ENCODE measurements at places on chromosomes 16 and 17.

GRCh38 chr17:75524970-75525805 is at the start of gene LLGL2:
TSS of gene LLGL2 (plus strand) at chr17:75525697. CDS start at chr17:75543427, 17,730 bp downstream.
- DNase-seq: peak; percentile 94

DNA sequence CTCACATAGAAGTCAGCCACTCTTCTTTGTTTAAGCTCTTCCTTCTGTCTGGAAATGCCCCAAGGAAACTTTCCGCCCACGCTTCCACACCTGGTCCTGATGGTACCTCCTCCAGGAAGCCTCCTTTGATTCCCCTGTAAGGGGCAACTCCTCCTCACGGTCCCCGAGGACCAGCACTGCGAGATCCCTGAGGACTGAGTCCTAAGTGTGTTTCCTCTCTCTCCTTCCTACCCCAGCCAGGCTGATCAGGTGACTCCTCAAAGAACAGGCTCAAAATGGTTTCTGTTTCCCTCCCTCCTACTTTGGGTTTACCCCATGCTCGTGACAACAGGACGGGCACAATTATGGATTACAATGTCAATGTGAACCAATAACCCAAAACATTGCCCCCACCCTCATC is 63.0 kb upstream of the MED9 start:
- no peak for DNase-seq

DNA sequence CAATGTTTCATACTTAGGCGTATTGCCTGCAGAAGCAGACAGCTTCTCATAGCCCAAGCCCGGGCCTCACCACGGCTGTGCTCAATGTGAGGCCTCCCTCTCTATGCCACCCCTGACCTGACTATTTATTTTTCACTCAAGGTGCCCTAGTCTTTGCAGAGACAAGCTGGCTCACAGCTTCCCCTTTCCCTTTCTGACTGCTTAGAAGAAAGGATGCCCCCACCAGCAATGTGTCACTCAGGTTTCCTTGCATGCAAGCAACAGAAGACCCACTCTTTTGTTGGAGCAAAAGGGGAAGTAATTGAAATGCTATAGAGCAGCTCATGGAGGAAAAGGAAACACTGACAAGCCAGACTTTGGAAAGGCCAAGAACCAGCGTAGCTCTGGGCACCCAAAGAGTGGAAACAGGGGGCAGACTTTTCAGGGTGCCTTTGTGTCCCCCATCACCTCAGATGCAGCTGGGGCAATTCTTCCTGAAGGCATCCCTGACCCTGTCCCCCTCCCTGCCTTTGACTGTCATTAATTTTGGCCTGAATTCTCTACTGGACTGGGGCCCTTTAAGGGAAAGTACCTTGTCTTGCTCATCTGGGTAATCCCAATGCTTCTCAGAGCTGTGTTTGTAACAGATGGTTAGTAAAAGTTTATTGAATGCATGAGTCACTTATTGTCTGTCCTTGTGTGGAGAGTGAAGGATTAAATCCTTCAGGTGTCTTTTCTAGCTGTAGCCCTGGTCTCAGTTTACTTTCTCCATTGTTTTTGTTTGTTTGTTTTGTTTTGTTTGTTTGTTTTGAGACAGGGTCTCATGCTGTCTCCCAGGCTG is 17.8 kb downstream of the RGS9 start:
- no peak for DNase-seq

DNA sequence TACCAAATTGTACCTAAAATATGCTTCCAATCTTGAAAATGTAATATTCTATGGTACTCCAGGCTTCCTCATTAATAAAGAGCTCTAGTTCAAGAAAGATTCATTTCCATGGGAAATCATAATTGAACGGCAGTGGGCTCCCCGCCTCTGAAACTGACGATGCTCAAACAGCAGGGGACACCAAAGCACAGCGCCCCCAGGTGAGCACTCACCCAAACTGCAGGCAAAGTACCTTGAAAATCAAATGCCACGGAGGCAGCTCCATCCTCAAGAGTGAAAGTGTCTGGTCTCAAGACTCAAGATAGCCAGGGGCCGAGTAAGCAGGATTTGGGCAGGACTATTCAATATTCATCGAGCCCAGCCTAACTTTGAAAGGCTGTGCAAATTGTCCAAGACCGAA is 217.4 kb upstream of the TNRC6C start:
- DNase-seq: no peak

GRCh38 chr17:61584866-61585265 is 6.2 kb downstream of the NACA2 start:
- no peak for DNase-seq

- DNase-seq: no peak
Observed at GRCh38 chr17:18226284-18226945, 980 bp downstream of the LLGL1 start.

DNA sequence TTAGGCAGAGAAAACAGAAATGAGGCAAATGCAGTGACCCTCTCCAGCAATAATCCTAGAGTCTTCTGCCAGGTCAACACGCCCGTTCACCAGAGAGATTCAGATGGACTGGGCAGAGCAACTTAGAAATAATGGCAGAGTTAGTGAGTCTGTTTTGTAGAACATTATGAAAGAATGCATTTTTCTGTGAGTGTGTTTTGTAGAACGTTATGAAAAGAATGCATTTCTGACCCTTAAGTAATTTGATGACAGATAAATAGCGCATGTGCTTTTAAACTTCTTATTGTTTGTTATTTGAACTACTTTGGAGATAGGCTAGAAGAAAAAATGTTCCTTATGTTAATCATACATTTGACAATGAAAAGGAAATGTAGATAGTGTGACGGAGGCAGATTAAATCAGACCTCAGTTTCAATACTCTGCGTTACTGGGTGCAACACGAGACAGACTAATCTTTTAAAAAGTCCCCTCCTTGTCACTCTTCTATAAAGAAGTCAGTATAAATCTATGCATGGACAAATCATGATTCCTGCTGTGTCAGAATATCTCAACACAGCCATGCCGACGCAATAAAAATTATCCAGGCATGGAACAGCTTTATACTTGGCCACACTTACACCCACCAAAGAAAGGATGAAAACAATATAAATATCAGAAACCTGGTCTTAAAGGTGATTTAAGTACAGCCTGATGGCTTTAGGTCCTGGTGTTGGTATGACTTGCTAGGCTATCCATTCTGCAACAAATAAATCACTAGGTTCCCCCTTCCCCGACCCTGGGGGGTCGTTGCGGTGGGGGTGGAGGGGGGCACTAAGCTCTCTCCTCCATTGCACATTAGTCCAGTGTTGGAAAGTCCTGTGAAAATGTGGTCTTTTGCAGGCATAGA is 47.8 kb downstream of the MARCHF10 start:
- DNase-seq: no peak

Measured in NCI-H2081 (cell line).